Mesenteric fat pad (tissue), 1 donor: ENCODE measurements at places on chromosomes 16 and 17.
A peak's percentile ranks its signal among the peaks of the same experiment; 100 is the strongest.

GRCh38 chr16:58126451-58126961 is 2.7 kb downstream of the CFAP20 start:
- DNase-seq: no peak

GRCh38 chr17:28548417-28549130 is 3.9 kb downstream of the UNC119 start:
- DNase-seq: no peak

GRCh38 chr17:75345514-75346167 is 56.4 kb upstream of the SLC25A19 start:
- no peak for DNase-seq

DNA sequence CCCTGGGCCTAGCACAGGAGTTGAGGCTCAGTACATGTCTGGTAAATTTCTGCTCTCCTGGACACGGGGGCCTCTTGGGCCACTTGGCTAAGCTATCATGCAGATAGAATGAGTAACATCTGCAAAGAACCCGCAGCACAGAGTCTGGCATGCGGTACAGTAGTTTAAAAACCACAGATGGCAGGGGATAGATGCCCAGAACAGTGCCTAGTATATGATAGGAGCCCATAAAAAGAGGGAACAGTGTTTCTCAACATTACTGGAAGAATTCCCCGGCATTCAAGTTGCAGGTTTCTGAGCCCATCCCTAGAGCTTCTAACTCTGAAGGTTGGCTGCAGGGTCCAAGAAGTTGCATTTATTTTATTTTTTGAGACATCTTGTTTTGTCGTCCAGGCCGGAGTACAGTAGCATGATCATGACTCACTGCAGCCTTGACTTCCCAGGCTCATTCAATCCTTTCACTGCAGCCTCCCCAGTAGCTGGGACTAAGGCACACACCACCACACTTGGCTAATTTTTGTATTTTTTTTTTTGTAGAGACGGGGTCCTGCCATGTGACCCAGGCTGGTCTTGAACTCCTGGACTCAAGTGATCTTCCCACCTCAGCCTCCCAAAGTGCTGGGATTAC is 5.8 kb downstream of the CDIPT start:
- no peak for DNase-seq

DNA sequence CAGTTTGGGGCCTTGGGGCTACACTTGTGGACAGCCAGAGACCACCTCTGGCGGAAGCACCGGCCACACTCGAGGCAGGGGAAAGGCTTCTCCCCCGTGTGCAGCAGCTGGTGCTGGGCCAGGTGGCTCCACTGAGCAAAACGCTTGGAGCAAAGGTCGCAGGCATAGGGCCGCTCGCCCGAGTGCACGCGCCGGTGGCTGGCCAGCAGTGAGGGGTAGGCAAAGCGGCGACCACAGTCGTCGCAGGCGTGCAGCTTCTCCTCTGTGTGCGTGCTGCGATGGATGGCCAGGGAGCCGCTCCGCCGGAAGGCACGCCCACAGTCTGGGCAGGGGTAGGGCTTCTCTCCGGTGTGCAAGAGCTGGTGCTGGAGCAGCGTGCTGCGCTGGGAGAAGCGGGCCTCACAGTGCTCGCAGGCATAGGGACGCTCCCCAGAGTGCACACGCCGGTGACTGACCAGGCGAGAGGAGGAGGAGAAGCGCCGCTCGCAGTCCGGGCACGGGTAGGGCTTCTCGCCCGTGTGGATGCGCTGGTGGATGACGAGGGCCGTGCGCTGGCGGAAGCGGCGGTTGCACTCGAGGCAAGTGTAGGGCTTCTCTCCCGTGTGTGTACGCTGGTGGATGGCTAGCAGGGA is 5.8 kb downstream of the ZNF689 start:
- no peak for DNase-seq

- no peak for DNase-seq
Observed at GRCh38 chr16:23607726-23608125, 11.6 kb upstream of the NDUFAB1 start.

DNA sequence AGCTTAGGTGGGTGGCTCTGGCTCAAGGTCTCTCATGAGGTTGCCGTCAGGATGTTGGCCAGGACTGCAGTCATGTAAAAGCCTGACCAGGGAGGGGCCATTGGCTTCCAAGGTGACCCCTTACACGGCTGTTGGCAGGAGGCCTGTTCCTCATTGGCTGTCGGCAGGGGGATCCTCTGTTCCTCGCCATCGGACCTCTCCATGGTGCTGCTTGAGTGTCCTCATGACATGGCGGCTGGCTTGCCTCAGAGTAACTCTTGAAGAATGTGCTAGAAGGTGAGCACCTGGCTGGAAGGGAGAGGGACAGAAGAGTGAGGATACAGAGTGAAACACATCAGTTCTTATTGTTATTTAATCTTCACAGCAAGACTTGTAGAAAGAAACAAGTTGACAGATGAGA is 4.7 kb upstream of the RPRML start:
- DNase-seq: no peak

GRCh38 chr17:19374136-19374535 is 4.2 kb upstream of the MAPK7 start:
- DNase-seq: peak; percentile 30

- DNase-seq: no peak
Observed at GRCh38 chr16:89150090-89150835, 21.3 kb upstream of the CDH15 start.

DNA sequence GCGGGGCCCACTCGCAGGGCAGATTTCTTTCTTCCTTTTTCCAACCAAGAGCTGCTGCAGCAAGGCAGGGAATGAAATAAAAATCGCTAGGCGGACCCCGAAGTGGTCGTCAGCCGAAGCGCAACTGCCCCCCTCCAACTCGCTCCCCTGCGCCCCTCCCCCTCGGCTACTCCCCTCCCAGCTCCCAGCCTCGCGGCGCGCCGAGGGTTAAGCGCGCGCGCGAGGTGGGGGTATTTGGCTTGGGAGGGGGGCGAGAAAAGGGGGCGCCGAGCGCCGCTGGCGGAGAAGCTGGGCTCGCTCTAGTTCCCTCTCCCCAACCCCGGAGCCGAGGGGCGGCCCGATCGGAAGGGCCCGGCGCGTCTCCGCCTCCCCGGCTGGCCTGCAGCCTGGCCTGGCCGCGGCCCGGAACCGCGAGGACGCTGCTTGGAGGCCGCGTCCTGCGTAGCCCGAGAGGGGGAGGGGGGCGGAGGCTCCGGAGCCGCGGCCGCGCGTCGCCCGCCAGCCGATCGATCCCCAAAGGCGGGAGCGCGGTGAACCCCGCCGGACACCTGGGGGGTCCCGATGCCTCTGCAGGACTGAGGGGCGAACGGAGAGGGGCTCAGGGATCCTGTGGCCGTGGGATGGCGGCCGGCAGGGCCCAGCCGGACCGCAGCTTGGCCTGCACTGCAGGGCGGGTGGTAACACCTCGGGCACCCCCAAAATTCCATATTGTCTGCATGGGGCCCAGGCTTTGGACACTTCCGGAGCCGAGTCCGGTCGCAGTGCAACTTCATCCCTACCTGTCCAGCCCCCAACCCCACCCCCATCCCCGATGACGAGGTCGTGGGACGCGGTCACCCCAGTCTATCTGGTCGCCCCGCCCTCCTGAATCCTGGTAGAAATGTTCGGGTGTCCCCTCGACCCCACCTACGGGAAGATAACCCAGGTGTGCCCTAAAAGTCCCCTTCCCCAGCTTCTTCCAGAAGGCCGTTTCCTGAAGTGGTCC is 4.9 kb upstream of the CBX4 start:
- no peak for DNase-seq

DNA sequence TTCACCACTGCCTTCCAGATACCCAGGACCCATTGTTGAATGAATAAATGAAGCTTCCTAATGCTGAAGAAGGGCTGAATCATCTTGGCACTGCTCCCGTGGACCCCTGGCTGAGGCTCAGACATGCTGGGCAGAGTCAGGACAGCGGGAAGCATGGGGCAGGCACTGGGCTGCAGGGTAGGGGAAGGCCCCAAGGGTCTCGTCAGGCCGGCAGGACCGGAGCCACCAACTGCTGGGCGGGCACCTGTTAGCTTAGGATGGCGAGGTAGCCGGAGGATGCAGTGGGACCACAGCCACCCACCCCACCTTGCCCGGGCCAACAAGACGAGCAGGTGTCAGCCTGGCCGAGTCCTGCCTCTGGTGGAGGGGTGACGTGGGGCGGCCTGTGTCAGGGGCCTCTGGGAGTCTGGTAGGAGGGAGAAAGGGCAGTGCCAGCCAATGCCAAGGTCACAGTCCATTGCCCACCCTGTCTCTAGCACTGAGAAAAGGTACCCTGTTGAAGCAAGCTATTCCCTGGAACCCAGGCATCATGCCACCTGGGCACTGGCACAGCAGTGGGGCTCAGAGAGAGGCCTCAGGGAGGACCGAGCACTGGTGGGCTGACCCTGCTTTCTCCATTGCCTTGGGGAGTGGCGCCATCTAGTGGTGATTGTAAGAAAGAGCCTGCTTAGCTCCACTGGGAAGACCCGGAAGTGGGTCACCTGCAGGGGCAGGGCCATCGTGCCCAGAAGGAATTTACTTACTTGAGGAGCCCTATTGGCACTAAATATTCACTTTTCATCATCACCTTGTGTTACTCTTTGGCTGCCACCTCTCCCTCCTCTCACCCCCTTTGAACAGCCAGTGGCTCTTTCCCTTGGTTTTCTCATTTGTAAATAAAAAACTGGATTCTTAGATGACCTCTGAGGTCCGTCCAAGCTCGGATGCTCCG is 3.0 kb upstream of the DLX3 start:
- DNase-seq: peak; percentile 89

GRCh38 chr17:33520426-33521330 is 227.6 kb upstream of the ASIC2 start:
- no peak for DNase-seq

GRCh38 chr17:66275651-66276050 is 26.8 kb upstream of the PRKCA start:
- DNase-seq: no peak

- DNase-seq: no peak
Observed at GRCh38 chr17:81251709-81252301, 12.7 kb downstream of the NDUFAF8 start.

- DNase-seq: peak; percentile 69
Observed at GRCh38 chr17:48704361-48705248, 17.7 kb downstream of the PRAC1 start.

- DNase-seq: no peak
Observed at GRCh38 chr16:72976438-72977064, 71.4 kb downstream of the ZFHX3 start.

- no peak for DNase-seq
Observed at GRCh38 chr16:12917246-12917645, 15.8 kb downstream of the SHISA9 start.

DNA sequence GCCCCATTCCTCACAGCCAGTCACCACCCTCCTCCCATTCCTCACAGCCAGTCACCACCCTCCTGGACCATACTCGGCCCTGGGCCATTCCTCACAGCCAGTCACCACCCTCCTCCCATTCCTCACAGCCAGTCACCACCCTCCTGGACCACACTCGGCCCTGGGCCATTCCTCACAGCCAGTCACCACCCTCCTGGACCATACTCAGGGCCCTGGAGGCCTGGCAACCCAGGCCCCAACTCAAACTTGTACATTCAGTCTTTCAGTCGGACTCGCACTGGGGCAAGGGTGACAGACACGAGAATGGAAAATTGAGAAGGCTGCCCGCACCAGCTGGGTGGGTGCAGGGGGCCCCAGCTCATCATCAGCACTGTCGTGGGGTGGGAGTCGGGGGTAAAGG is 30.4 kb upstream of the FOXK2 start:
- DNase-seq: no peak

GRCh38 chr16:888901-889570 is 81.7 kb downstream of the LMF1 start:
- DNase-seq: no peak

DNA sequence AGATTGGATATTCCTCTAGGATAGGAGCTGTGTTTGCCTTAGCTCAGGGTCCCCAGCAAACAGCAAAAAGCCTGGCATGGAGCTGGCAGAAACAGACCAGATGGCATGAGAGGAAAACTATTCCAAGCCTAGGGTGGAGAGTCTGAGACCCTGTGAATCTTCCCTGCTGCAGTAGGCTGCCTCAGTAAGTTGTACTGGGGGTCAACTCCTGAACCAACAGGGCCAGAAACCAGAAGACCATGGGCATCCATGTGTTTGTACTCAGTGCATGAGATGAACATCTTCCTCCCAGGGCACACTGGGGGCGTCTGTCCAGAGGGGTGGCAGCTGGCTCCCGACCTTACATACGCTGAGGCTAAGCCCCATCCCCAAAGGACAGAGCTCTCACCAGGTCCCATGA is 214.4 kb downstream of the C16orf78 start:
- DNase-seq: peak; percentile 30

GRCh38 chr17:13429201-13429600 is 172.5 kb downstream of the HS3ST3A1 start:
- DNase-seq: no peak

DNA sequence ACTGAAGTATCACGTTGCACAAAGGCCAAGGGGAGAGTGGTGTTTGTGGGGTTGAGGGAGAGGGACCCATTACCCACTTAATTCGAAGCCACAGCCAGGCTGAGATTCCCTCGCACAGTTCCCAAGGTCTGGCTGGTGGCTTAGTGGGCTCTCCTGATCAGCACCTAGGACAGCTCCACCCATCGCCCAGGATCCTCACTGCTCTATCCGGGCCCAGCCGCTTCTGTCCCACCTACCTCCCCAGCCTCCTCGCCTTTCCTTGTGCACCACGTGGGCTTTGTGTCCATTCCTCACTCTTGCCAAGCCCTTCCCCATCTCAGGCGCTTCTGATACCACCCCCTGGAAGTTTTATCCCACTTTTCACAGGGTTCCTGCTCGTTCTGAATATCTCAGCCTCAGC is 163.5 kb downstream of the CCT6B start:
- DNase-seq: no peak

GRCh38 chr16:3992297-3993051 is 112.0 kb upstream of the CREBBP start:
- DNase-seq: no peak

DNA sequence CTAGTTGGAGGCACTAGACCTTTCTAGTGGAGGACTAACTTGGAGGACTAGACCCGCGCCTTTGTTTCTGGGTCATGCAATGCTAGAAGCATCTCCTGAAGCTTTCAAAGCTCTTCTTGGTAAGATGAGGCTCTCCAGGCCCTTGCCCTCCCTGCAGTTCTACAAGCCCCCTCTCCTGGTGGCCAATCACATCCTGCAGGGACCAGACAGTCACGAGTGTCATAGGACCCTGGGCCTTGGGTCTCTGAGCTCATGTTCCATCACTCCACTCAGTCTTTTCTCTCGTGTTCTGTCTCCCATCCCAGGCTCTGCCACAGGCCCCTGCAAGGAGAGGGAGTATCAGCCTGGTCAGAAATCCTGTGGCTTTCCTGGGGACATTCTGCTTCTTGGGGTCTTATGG is 119.6 kb downstream of the CYLD start:
- DNase-seq: no peak

- DNase-seq: no peak
Observed at GRCh38 chr17:37465069-37465616, 24.5 kb upstream of the DUSP14 start.

DNA sequence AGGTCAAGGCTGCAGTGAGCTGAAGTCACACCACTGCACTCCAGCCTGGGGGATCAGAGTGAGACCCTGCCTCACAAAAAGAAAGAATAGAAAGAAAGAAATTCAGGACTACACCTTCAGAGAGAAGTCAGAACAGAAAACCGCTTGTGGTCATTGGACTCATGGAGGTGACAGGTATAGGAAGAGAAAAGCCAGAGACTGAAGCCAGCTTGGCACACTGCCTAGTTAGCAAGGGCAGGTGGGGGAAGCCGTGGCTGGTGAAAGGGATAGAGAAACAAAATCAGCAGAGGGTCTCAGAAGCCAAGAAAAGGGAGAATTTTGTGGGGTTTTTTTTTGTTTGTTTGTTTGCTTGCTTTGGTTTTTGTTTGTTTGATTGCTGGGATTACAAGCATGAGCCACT is 32.9 kb upstream of the SKAP1 start:
- no peak for DNase-seq

- DNase-seq: no peak
Observed at GRCh38 chr17:61331178-61331577, 68.5 kb upstream of the TBX2 start.
